ENCODE measurements at places on chromosomes 6 and 20.
A peak's percentile ranks its signal among the peaks of the same experiment; 100 is the strongest.

GRCh38 chr6:138596126-138596525 is 96.8 kb upstream of the NHSL1 start:
- DNase-seq = no peak

DNA sequence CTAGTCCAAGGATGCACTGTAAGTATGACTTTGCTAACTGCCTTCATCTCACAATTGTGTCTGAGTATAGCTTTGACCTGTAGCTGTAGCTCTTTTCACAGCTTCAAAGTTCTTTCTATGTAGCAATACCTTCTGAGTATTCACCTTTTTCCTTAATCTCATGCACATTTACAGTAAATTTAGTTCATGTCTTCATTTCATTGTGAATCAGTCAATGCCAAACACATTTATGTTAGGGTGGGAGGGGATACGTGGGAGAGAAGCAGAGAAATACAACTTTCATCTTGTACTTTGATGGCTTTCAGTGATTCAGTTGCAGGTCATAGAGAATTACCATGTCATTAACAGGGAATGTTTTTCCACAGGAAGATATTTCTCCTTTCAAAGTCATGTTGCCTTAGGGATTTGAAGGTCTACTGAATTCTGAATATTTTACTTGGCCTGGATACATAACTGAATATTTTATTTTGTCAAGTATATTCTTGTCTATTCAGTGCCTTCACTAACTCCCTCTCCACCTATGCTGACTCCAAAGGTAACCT is 119.2 kb downstream of the TINAG start:
- no peak for DNase-seq

GRCh38 chr20:39072132-39072531 is 110.0 kb downstream of the DHX35 start:
- DNase-seq = no peak

DNA sequence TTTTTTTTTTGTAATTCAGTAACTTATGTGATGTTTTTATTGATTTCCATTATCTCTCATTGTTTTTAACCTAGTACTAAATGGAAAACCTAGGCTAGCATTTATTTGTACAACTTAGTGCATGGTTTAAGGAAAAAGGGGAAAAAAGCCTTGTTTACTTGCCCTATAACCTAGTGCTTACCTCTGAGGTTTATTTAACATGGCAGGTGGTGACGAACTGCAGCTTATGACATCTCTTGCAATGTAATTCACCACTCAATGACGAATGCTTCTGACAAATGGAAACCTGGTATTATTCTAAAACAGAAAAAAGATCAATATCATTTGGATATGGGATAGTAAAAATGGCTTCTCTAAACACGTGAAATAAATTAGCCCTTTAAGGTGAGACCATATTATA is 618.6 kb upstream of the FLRT3 start:
- DNase-seq = peak; percentile 28

DNA sequence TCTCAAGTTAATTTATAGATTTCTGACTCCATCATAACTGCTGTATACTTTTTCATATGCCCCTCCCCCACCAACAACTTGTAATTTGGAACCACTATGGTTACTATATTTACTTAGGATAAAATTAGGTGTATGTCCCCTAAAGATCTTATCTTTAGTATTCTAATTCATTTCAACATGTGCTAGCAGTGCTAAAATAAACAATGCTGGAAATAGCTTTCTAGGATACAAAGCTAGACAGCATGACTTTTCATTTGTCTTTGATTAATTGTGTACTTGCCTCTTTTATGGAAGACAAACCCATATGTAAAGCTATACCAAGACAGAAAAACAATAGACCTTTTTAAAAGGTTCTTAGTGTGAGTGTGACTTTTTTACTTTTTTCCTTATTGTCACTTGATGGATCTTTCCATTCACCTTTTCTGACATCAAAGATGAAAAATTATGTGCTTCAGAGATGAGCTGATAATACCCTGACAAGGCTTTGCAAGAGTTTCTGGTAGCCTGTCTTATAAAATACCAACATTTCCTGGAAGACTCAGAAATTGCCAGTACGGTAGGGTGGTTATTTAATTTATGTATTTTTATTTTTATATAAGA is 31.2 kb upstream of the POPDC3 start:
- no peak for DNase-seq

GRCh38 chr20:39879296-39879695 is 809.7 kb downstream of the MAFB start:
- no peak for DNase-seq

- DNase-seq = peak; percentile 58
Measured at GRCh38 chr6:132365281-132365907, 35.9 kb downstream of the MOXD1 start.

DNA sequence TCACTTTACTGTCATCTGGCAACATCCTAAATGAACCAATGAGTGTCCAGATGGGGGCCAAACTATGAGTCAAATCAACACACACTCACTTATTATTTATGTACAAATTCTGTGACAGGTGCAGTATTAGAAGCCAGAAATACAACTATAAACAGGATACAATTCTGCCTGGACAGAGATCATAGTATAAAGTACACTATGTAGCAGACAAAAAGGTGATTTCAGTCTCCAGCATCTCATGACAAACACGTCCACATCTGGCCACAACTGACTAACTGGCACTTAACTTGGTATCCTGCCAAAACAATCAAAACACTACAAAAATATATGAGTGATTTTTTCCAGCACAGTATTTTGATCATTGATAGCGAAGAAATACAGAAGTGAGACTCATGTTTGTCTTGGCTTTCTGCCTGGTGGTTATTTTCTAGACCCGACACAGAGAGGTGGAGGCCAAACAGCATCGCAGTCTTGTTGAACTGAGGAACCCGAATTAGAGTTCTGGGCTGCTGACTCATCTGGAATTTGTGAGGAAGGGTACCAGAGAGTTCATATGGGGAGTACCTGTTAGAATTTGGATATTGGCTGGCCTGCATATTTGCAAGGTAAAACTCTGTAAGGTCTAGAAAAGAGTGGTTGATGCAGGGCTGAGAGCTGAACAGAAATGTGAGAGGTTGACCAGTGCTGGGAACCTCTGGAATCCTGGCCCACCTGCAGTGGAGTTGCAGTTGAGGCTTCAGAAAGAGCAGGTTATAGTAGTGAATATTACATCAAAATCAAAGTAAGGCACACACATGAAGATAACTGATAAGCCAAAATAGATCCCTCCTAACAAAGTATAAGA is 475.2 kb downstream of the PTPRT start:
- no peak for DNase-seq
